ENCODE measurements at places on chromosomes 4 and X.

DNA sequence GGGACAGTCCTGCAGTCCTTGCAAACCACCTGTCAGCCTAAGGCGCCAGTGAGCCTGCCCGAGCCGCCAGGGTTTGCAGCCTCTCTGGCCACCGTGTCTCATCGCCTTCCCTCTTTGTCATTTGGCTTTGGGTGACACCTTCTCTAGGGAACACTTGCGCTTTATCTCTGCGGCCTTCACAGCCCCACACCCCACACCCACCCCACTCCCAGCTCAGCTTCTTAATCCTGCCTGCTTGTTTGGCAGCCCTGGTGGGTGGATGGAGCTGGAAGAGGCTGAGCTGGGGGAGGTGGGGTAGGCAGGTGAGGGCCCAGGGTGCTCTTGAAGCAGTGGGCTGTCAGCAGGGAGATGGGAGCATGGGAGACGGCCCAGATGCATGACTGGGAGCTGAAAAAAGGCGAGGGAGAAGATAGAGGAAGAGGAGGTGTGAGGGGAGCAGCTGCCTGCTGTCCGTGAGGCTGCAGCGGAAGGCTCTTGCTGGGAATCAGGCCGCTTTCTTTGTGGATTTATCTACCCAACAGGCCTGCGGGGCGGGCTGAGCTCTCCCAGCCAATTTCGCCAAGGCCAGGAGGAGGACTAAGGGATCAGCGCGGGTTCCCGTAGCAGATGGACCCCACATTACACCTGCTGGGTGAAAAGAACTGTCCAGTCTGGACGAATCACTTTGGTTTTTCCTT, 97.5 kb upstream of the STOX2 start:
- no peak for DNase-seq

GRCh38 chr4:38242101-38242500, 281.9 kb downstream of the PTTG2 start:
- no peak for DNase-seq

DNA sequence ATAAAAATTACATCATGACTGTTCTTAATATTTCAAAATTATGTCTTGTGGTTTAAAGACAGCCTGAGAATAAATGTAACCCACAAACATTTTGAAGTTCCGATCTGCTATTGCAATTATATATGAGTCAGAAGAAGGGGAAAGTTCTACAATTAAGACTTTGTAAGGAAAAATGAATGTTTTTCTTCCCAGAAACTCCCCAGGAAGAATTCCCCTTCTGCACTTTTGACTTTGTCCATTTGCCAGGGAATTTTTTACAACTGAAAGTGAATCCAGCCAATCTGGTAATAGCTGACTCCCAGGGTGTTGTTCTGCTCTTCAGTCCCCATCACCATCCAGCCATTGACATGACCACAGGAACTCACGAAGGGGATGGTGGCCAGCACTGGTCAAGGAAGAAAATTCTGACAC, 61.6 kb upstream of the NOCT start:
- DNase-seq, result no peak

- no peak for DNase-seq
Observed at GRCh38 chrX:141175786-141176185, 1.1 kb downstream of the LDOC1 start.

DNA sequence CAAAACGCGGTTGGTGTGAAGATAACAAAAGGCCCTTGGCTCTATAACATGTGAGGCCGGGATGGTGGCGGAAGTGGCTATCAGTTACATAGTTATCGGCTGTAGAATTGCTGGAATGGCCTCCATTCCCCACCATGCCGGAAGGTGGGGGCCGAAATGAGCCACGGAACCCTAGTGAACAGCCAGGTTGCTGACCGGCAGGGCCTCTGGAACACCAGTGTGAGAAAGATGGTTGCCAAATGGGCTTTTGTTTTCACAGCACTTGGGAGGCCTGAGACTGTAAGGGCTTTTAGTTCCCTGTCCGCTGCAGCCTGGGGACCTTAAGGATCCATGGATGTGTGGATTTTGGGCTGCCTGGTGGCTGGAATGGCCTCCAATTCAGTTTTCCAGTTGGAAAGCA, 23.3 kb upstream of the ARX start:
- DNase-seq, result no peak

GRCh38 chr4:100422894-100423293, 94.9 kb downstream of the EMCN start:
- no peak for DNase-seq

GRCh38 chr4:143585548-143585947, 72.0 kb downstream of the SMARCA5 start:
- no peak for DNase-seq

GRCh38 chr4:152014280-152014679, 253.5 kb upstream of the GATB start:
- peak; percentile 28 for DNase-seq

- no peak for DNase-seq
Observed at GRCh38 chr4:40612831-40613230, 16.8 kb downstream of the RBM47 start.

GRCh38 chr4:113586072-113586471, 175.5 kb downstream of the CAMK2D start:
- DNase-seq, result no peak

DNA sequence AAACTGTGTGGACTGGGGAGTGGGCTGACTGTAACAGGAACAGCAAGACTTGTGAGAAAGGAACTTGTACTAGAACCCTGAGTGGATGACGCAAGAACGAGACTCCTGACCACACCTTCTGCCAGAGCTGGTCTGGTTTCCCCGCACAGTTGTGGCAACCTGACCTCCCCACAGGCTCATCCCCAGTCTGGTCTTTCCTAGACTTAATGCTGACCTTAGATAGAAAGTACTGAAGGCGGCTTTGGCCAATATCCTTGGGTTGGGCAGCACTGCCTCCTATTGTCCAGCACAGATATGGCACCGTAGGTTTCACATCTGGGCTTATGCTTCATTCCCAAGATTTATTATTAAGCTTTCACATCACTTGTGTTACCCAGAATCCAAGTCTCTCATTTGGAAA, 137.8 kb upstream of the FRG1 start:
- DNase-seq, result no peak

DNA sequence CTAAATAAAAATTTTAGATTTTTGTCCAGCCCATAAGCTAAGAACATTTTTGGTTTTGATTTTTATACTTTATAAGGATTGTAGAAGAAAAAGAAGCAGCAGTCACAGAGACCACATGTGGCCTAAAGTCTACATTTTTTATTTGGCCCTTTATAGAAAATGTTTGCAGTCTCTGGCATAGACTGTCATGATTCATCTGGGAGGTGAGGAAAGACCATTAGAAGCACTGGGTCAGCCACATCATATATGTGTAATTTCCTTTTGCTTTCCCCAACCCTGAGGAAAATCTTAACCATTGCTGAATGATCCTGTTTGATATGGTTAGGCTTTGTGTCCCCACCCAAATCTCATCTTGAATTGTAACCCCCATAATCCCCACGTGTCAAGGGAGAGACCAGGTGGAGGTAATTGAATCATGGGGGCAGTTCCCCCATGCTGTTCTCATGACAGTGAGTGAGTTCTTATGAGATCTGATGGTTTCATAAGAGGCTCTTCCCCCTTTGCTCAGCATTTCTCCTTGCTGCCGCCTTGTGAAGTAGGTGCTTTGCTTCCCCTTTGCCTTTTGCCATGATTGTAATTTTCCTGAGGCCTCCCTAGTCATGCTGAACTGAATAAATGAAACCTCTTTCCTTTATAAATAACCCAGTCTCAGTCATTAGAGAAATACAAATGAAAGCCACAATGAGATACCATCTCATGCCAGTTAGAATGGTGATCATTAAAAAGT, 12.1 kb upstream of the COPS4 start:
- DNase-seq, result no peak

DNA sequence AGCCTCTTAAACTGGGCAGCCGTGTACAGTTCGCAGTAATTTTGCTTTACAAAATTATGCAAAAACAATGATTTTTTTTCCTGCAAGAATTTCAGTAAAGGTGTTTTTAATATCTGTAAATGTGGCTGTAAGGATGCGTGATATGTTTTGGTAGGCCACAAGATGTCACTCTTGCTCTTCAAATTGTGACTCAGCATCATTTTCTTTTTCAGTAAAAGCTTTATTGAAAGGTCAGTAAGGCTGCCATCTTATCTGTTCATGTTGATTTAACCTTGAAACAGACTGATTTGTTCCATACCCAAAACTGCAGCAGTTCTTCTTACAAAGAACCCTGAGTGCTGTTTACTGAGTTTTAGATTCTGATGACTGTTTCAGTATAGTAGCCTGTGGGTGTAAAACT, 39.9 kb downstream of the TXLNG start:
- DNase-seq, result no peak

DNA sequence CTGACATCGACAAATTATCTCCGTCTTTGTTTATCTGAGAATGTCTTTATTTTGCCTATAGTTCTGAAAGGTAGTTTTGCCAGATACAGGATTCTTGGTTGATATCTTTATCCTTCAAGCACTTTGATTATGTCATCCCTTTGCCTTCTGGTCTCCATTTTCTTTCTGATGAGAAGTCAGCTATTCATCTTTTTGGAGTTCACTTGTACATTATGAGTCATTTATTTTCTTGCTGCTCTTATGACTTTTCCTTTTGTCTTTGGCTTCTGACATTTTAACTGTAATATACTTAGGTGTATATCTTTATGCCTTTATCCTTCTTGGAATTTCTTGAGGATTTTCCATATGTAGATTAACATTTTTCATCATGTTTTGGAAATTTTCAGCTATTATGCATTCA, 51.4 kb downstream of the SHROOM4 start:
- no peak for DNase-seq

DNA sequence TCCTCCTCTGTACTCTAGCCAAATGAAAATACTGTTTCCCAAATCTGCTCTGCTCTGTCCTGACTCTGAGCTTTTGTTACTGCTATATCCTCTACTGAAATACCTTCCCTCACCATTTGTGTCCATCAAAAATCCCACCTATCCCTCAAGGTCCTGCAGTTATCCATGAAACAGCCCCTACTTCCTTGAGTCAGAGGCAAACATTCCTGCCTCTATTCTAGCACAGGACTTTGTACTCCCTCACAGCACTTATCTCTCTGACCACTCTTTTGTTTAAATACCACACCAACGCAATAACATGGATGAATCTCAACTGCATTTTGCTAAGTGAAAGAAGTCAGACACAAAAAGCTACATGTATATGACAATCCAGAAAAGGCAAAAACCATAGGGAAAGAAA, 10.5 kb upstream of the RNF128 start:
- DNase-seq, result no peak
